T-helper 17 cell (primary cell): ENCODE measurements at places on chromosomes 2 and 18. TPM values are rescaled to one million over a fixed set of nuclear protein-coding genes. Genes with fewer than 3 reads are reported as not detected.
A peak's percentile ranks its signal among the peaks of the same experiment; 100 is the strongest.

Gene GPR45
- total RNA-seq, result not detected

Gene CYRIA
- 2.4 TPM for total RNA-seq

Gene CCDC85A
- total RNA-seq, result not detected

Gene HOXD1
- not detected for total RNA-seq

Gene DYNAP
- not detected for total RNA-seq

Gene ASPRV1
- 1.7 TPM for total RNA-seq

Gene BOK
- total RNA-seq, result not detected

Gene MALT1
- total RNA-seq, result 87.8 TPM

DNA sequence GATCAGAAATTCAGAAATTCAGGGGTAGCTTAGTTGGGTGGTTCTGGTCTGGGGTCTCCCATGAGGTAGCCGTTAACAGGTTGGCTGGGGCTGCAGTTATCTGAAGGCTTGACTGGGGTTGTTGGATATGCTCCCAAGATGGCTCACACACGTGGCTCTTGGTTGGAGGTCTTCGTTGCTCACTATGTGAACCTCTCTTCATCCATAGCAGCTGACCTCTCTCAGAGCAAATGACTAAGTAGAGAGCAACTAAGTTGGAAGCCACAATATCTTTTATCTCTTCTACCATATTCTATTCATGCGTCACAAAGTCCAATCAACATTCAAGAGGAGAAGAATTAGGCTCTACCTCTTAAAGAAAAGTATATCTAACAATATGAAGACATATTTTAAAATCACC, 38.7 kb upstream of the SERTAD2 start:
- no peak overlapping the region for H3K4me3 ChIP-seq
- H3K4me1 ChIP-seq, result peaks cover 8% of the 10 kb centered on the region
- H3K27ac ChIP-seq, result no peak overlapping the region
- no peak for DNase-seq

- H3K4me3 ChIP-seq, result no peak overlapping the region
- peaks cover 10% of the 10 kb centered on the region for H3K4me1 ChIP-seq
- no peaks in the 10 kb centered on the region for H3K36me3 ChIP-seq
- DNase-seq, result no peak
- peaks cover 21% of the 10 kb centered on the region for H3K27me3 ChIP-seq
Observed at GRCh38 chr18:58966704-58967103, 102.0 kb downstream of the ZNF532 start.

GRCh38 chr2:156211318-156211717, 121.2 kb downstream of the NR4A2 start:
- peaks cover 3% of the 10 kb centered on the region for H3K36me3 ChIP-seq
- no peaks in the 10 kb centered on the region for H3K4me1 ChIP-seq
- no peak for DNase-seq
- H3K27ac ChIP-seq, result no peak overlapping the region
- H3K27me3 ChIP-seq, result peaks cover 18% of the 10 kb centered on the region

- H3K27ac ChIP-seq, result no peak overlapping the region
- no peaks in the 10 kb centered on the region for H3K4me1 ChIP-seq
- H3K4me3 ChIP-seq, result no peak overlapping the region
- DNase-seq, result no peak
- no peaks in the 10 kb centered on the region for H3K27me3 ChIP-seq
- H3K36me3 ChIP-seq, result no peaks in the 10 kb centered on the region
Observed at GRCh38 chr2:3051266-3051665, 326.4 kb downstream of the EIPR1 start.

GRCh38 chr18:61549416-61549815, 216.2 kb downstream of the CDH20 start:
- H3K27me3 ChIP-seq, result peaks cover 22% of the 10 kb centered on the region
- no peaks in the 10 kb centered on the region for H3K36me3 ChIP-seq
- DNase-seq, result no peak
- peaks cover 7% of the 10 kb centered on the region for H3K4me1 ChIP-seq
- H3K4me3 ChIP-seq, result no peak overlapping the region

DNA sequence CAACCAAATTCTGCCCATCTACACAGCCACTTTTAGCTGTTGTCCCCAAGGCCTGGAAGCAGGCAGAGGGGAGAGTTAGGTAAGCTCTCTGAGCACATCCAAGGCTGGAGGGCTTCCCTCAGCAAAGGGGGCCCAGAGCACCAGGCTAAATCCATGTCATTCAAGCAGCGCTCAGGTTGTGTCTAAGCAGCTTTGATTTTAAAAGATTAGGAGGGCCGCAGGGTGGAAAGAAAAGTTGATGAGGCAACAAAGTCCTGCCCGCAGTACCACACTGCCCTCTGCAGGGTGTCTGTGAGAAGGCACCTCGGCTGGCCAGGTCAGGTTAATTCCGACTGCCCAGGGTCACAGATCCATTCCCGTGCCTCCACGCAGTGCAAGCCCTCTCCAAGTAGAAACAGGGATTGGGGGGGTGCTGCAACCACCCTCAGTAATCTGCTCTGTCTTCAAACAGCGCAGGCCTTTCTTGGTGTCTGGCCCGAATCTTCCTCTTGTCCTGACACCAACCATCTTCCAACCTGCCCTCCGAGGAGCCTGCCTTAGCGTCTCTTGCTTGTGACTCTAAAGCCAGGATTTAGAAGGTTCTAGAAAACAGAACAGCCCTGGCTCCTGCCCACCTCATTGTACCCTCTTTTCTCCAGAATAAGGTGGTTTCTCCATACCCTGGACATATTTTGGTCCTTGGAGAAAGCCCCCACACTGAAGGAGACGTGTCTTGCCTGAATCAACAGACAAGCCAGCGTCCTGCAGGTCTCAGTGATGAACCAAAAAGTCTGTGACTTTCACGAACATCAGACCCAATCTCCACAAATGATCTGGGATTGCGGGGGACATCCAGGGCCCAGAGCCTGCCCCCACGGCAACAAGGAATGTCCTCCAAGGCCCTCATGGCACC, 289.2 kb downstream of the TNS1 start:
- DNase-seq, result peak; percentile 41
- no peak overlapping the region for H3K4me3 ChIP-seq
- peaks cover 22% of the 10 kb centered on the region for H3K4me1 ChIP-seq

DNA sequence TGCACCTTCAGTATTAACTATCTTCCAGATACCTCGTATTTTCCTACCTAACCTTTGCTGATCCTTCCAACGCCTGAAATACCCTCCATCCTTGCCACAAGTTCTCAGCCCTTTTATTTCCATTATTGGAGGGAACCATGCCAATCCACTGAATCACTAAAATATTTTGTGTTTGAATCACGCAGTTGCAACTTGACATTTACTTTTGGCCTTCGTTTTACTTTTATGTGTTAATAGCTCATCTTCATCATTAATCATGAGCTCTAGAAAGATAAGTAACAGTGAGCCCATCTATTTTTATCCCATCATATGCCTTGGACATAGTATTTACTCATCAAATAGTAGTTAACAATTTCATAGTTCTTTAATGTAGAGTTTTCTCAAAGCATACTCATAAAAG, 463.2 kb downstream of the THSD7B start:
- no peak overlapping the region for H3K27ac ChIP-seq
- H3K27me3 ChIP-seq, result no peaks in the 10 kb centered on the region

DNA sequence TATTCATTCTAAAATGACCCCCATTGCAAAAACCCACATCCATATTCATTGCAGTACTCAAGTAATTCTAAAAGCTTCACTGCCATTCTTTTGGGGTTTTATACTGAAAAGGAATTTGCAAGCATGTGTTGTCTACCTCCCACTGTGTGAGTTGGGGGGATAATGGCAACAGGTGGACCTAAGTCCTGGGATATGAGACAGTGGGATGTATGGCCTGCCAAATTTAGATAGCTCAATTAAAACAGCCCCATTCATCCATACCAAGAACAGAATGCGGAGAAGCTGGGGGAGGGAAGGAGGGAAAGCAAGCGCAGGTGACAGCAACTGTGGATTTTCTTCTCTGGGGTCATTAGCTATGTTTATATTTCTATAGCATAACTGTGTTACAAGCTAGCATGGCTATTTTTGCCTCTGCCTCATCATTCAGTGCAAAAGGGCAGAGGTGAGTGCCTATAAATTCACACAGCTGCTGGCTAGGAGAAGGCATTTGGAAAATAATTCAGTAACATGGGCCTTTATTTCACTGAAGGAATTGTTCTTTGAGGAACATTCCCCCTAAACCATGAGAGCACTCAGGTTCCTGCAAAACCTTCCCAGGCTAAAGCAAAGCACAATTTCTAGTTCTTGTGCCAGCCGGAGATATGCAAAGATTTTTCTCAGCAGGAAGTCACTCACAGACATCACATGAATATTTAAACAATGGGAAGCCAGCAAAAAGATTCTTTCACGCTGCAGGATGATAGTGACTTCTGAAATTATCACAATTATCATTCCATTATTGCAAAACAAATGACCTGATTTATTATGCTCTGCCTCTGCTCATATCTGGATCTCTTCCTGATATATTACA, 393.9 kb upstream of the ACVR2A start:
- peaks cover 2% of the 10 kb centered on the region for H3K36me3 ChIP-seq
- no peaks in the 10 kb centered on the region for H3K27me3 ChIP-seq
- no peak overlapping the region for H3K4me3 ChIP-seq
- H3K27ac ChIP-seq, result peak overlapping the region; percentile 95
- peaks cover 14% of the 10 kb centered on the region for H3K4me1 ChIP-seq
- DNase-seq, result no peak

GRCh38 chr2:111039628-111040383, 80.9 kb upstream of the BCL2L11 start:
- H3K36me3 ChIP-seq, result peaks cover 2% of the 10 kb centered on the region
- no peak overlapping the region for H3K27ac ChIP-seq
- H3K4me1 ChIP-seq, result no peaks in the 10 kb centered on the region
- H3K4me3 ChIP-seq, result no peak overlapping the region

DNA sequence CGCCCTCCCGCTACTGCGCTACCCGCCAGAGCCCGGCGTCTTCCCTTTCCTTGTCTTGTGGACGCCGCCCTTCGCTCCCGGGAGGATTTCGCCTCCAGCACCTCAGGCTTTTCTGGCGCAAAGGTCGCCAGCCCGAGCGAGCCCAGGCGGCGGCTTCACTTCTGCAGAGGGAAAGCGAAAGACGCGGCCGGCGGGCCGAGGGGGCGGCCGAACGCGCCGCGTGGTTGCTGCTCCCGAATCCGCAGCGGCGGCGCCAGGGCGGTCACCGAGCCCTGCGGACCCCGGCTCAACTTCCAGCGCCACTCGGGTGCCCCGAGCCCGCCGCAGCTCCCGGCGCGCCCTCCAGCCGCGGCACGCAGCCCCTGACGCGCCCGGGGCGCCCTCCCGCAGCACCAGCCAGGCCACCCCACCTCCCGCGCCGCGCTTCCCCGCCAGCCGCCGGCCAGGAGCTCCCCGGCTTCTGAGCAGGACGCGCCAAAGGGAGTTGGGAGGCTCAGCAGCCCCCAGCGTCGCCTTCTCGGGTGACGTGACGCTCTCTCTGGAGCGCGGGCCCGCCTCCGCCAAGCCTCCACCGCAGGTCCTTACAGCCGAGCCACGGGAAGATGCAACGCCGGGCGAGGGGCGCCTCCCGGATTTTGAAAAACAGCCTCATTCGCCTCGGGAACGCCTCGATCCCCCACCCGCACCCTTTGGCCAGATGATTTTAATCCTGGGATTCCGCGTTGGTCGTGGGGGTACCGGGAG, 84.9 kb upstream of the EPB41L3 start:
- H3K4me3 ChIP-seq, result peak overlapping the region; percentile 76
- peaks cover 3% of the 10 kb centered on the region for H3K36me3 ChIP-seq
- no peak for DNase-seq
- peaks cover 30% of the 10 kb centered on the region for H3K27me3 ChIP-seq
- H3K27ac ChIP-seq, result no peak overlapping the region

DNA sequence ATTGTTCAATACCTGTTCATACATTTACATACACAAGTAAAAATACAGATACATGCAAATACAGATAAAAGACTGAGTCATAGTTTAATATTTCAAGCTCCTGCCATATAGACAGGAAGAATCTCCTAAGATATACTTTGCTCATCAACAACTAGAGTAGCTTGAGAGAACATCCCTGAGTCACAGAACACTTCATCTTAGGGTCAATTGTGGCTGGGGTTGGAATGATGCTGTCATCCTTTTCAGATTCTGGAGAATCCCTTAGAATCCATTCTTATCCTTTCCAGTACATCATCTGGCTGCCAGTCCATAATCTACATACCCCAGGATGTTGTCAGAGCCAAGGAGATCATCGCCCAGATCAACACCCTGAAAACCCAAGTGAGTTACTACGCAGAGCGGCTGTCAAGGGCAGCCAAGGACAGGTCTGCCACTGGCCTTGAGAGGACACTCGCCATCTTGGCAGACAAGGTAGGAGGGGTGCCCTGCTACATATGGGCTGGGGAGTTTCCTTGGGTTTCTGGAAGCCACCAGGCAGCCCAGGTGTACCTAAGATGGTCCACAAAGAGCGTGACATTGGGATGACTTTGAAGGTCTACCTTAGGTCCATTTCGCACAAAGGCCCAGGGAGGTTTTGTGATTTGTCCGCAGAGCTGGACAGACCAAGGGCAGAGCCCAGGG, 55.7 kb downstream of the COA5 start:
- peak overlapping the region; percentile 21 for H3K27ac ChIP-seq
- H3K4me1 ChIP-seq, result peaks cover 43% of the 10 kb centered on the region
- H3K27me3 ChIP-seq, result no peaks in the 10 kb centered on the region
- DNase-seq, result no peak

GRCh38 chr2:187549951-187550555, 4.2 kb downstream of the TFPI start:
- no peak overlapping the region for H3K4me3 ChIP-seq
- DNase-seq, result no peak
- no peaks in the 10 kb centered on the region for H3K27me3 ChIP-seq
- H3K27ac ChIP-seq, result no peak overlapping the region

DNA sequence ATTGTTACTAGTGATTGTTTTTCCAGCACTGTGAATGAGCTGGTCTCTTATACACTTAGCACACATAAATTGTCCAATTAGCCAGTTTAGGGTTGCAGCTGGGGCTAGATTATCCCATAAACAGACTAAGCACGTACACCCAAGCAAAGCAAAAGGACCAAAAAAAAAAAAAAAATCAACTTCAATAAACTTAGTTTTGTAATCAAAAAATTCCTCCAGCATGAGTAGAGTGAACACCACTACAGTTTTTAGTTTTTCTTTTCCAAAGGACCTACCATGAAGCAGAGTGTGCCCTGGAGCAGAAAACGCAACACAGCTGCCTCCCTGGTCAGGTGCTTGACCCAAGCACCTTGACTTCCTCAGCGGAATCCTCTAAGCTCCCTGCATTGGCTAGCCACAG, 249.4 kb upstream of the SLC14A2 start:
- H3K27me3 ChIP-seq, result peaks cover 77% of the 10 kb centered on the region
- H3K4me3 ChIP-seq, result no peak overlapping the region
- H3K4me1 ChIP-seq, result no peaks in the 10 kb centered on the region
- no peak for DNase-seq
- H3K36me3 ChIP-seq, result no peaks in the 10 kb centered on the region

DNA sequence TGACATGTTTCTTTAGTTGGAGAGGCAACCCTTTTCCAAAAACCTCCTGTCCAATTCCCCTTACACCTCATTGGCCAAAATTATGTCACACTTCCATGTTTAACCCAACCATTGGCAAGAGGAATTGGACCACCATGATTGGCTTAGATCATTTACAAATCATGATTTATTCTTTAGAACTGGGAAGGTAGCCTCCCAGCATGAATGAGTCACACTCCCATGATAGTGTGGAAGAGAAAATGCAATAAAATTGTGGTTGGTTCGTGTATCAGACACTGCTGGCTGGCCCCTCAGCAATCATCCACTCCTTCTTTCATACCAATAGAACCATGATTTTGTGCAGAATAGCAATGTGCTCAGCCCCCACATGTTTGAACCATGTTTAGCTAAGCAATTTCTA, 156.6 kb upstream of the ACVR2A start:
- H3K4me3 ChIP-seq, result no peak overlapping the region
- H3K36me3 ChIP-seq, result no peaks in the 10 kb centered on the region
- no peaks in the 10 kb centered on the region for H3K27me3 ChIP-seq
- DNase-seq, result no peak
- peaks cover 4% of the 10 kb centered on the region for H3K4me1 ChIP-seq
